GOT3 (cell line): ENCODE measurements at places on chromosomes 4 and X.

GRCh38 chr4:168604496-168605373 is 107.9 kb downstream of the PALLD start:
- DNase-seq = no peak

DNA sequence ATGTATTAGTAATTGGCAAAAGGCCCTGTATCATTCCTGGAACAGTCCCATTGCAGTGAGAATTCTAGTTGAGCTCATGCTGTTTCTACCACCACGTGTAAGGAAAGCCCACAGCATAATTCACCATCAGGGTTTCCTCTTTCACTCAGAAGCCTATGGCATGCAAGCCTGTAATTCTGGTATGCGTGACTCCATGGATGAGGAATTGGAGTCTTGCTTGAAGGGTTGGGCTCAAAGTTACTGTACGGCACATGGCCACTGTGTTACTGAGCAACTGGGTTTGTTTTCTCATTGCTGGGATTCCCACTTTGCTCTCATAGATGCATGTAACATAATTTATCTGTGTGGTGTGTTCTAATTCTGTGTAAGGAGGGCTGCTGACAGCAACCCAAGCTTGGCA is 132.3 kb upstream of the NR3C2 start:
- no peak for DNase-seq

- DNase-seq = no peak
These were observed 111.6 kb upstream of the NWD2 start for GRCh38 chr4:37132975-37133360.

GRCh38 chrX:150694738-150695410 is 1.7 kb downstream of the MTMR1 start:
- DNase-seq = no peak

GRCh38 chr4:88619971-88620370 is 27.7 kb downstream of the HERC3 start:
- no peak for DNase-seq

DNA sequence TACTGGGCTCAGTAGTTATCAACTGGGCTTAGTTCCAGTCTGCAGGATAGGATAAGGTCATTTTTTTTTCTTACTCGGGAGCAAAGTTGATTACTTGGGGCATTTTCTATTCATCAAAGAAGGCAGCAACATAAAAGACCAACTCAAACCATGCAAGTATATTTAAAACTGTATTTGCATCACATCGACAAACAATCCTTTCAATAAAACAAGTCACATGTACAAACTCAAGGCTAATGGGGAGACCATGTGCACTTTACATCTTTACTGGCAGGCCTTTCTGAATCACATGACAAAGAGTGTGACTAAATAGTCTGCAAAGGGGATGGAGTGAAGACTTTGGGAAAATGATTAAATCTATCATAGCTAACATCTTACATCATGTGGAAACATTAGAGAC is 610.4 kb upstream of the BOD1L1 start:
- no peak for DNase-seq

DNA sequence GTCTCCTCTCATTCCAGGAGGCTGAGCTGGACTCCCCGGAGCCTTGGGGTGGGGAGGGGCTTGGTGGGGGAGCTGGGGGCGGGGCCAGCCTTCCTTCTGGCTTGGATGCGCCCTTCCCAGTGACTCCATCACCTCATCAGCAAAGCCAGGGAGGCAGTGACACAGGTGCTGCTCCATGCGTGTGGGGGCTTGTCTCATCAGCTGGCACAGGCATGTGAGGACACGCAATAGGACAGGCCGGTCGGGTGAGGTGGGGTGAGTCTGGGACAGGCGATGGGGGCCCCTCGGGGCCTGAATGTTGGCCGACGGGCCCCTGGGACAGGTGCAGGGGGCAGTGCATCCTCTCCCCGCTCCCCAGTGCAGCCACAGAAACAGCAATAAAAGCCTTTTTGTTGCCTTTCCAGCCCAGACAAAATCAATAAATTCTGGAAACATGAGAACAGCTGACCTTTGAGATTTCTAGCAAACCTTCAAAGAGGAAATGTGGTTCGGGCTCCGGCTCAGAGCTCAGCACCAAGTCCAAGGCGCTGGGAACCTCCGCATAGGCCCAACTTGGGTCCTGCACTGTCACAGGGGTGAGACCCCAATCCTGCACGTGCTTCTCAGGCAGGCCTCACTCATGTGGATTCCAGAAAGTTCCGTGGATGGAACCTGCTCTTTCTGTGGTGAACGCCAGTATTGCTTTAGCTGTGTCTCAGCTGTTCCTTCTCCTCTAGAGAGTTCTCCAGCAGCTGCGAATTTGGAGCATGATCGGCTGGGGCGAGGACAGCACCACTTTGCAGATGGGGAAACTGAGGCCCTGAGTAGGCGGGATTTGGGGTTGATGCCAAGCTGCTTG is 18.5 kb downstream of the ADRA2C start:
- no peak for DNase-seq

DNA sequence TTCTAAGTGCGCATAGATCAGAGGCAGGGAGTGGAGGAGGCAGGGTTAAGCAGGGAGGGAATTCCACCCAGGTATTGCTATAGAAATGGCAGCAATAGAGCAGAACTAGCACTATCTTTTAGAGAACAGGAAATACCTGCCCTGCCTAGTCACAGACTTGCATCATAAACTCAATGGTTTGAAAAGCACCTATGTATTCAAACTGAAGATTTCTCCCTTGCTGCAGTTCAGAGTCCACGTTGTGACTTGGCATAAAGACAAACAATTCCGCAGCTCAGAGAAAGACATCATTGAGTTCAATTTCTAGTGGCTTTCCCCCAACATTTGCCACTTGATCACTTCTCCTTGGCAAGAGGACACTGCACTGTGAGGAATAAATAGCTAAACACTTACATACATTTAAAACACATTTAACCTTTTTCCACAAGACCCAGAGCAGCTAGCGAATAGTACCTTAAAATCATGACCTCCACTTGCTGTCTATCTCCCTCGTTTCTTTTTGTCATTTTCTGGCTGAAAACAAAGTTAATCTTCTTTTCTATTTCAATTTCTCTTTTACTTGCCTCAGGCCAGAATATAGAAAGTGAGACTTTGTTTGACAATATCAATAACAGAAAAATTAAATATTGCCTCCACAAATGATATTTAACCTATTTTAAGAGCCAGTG is 42.4 kb downstream of the SLC7A11 start:
- DNase-seq = no peak

DNA sequence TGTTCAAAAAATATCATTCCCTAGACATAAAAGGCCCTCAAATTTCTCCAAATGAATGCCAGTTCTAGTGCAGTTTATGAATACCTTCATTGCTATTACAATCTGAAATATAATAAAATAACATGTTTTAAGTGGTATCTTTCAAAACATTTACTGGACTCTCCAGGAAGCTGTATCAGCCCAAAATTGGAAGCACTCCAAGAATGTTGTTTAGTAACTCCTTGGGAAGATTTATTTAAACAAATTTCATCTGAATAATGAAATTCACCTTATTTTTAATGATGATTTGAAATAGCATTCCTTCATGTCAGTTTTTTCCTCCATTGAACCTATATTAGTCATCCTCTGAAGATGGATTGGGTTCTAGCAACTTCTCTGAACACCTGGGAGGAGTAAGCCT is 217.2 kb upstream of the PCDH18 start:
- no peak for DNase-seq

DNA sequence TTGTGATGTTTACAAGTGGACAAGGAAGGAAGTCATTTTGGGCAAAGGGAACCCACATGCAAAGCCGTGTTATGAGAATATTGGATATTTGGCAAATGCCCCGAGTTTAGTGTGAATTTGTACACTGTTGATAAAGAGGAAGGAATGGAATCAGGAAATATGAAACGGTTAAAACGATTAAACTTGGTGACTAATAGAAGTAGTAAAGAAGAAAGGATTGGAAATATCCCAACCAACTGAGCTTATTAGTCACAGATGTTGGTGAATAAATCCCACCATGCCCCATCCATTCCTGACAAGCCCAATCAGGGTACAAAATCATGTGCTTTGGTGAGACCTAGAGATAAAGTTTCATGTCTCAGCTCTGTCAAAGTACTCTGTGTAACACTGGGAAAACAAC is 22.0 kb downstream of the ARHGAP24 start:
- no peak for DNase-seq

DNA sequence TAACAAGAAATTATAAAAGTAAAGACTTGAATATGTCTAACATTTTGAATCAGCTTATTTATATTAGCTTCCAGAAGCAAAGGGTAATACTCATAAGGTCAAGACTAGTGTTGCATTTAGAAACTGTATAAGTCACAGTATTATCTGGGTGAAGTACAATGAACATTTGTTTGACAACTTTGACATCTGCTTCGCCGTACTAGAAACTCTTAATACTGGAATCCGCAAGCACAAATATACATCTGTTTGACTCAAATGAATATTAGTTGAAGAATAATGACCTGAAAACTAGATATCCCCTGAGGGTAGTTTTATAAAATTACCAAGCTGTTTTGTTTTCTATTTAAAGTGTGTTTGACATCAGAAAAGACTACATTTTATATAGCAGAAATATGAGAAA is 135.4 kb upstream of the ATOH1 start:
- no peak for DNase-seq

- no peak for DNase-seq
These were observed 41.0 kb upstream of the CPEB2 start for GRCh38 chr4:14961292-14961691.

DNA sequence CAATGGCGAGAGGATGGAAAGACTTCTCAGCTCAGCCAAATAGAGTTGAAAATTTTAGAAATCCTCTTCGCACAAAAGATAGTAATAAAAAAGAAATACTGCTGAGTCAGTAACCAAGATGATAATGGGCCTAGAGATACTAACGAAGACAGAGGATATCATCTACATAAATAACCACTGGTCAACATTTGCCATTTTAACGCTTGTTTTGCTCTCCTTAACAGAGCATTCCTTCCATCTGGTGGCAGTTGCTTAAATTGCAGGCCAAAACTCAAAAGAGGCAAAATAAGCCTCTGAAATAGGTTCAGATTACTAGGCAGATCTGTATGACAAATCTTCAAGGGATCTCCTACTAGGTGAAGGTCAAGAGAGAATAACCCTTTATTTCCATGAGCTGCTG is 51.7 kb upstream of the MCF2 start:
- DNase-seq = no peak

GRCh38 chr4:167028976-167029375 is 205.3 kb downstream of the SPOCK3 start:
- no peak for DNase-seq

DNA sequence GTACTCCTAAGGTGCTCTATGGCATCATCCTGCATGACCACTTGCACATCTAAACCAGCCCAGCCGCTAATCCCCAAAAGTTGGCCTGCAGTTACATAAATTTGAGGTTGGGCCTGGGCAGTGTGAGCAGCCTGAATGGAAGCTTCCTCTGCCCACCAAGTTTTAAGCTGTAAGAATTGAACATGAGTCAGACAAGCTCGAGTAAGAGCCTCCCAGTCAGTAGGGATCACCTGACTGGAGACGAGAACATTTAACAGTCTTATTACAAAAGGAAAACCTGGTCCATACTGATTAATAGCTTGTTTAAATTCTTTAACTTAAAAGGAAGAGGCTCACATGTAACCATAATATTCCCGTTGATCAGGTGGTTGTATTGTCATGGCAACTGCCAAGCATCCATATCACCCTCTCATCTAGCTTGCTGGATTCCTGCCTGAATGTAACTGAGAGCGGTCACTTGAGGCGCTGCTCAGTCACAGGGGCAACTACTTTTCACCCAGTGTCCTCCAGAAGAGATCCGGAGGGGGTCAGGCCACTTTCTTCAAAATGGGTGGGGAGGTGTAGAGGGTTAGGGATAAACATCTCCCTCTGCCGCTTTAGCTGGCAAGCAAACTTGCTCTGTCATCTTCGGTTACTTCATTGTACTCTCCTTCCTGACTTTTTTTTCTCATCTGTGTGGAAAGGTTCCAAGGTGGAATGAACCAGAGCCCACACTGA is 56.6 kb upstream of the WDR1 start:
- DNase-seq = no peak

DNA sequence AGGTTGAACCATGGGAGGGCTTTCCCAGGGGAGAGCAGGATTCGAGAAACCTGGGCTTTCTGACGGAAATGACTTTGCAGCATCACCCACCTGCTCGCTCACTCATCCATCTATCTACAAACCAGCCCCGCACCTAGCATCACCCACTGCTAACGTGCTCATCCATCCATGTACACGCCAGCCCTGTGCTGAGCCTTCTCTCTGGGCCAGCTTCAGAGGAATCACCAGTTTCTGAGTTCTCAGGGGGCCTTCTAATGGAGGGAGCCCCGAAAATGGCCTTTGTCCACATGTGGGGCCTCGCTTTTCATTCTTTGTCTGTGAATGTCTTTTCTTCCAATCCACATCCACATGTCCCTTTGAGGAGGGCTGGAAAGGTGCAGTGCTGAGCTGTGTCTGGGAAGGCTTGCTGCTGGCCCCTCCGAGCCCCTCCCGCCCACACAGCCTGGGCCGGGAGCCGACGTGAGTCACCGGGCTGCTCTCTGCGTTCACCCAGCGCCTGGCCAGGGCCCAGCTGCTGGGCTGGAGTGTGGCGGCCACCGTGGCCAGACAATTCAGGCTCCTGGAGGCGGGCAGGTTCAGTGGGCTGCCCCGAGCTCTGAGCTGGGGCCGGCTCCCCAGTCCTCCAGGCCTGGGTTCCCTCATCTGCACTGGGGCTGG is 14.7 kb downstream of the SORCS2 start:
- DNase-seq = peak; percentile 44

- no peak for DNase-seq
These were observed 88.3 kb downstream of the AMELX start for GRCh38 chrX:11381464-11381863.

- DNase-seq = no peak
These were observed 8.2 kb downstream of the CLCN3 start for GRCh38 chr4:169628579-169628978.
